GM13976 (cell line): ENCODE measurements at places on chromosomes 5 and 9.
A peak's percentile ranks its signal among the peaks of the same experiment; 100 is the strongest.

GRCh38 chr5:38023799-38024198, 184.0 kb upstream of the GDNF start:
- DNase-seq = no peak

- DNase-seq = peak; percentile 51
These were observed 87.6 kb downstream of the ERP44 start for GRCh38 chr9:100011062-100011681.

- no peak for DNase-seq
These were observed 45.6 kb downstream of the SLC1A3 start for GRCh38 chr5:36651761-36652685.

DNA sequence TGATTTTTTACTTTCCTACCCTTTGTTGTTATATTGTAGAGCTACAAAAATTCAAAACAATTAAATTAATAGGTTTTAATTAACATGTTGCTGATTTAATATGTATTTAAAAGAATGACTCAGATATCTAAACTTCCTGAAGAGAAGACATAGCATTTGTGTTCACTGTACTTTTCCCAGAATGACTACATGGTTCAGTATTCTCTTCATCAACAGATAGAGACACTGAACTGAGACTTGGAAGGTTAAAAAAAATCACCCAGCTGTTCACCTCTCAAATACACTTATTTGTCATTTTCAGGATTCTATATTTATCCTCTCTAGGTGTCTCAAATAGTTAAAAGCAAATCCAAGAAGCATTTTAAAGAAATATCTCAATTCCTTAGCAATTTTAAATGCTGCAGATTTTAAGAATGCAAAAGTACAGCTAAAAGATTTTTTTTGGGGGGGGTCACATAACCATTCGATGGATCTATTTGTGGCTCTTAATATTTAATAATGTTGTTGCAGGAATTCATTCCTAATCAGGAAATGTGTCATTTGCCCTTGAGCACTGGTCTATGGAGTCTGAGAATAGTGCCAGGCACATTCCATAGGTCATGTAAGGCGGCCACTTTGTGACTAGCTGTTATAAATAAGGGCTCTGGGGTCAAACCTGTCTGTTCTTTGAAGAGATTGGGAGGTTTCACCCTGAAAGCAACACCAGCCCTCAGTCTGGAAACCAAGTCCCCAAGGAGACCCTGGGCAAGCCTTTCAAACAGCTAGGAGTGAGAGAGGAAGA, 463.1 kb downstream of the NR2F1-AS1 start:
- DNase-seq = no peak

DNA sequence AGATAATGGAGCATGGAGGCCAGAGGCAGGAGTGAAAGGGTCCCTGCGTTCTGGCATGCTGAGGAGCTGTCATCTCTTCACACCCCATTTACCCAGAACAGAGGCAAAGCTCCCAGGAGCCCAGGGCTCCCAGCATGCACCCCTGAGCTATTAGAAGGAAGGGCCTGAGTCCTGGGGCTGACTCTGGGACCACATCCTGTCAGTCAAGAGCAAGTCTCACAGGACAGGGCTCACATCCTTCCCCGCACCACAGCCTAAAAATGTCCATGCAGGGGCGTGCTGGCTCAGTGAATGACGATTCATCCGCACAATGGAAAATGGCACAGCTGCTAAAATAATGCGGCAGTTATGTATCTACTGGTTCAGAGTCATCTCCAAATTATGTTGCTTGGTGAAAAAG, 31.4 kb downstream of the CAMK2A start:
- no peak for DNase-seq
